ENCODE measurements at places on chromosomes 13 and 19. TPM values are rescaled to one million over a fixed set of nuclear protein-coding genes. Genes with fewer than 3 reads are reported as not detected.

DNA sequence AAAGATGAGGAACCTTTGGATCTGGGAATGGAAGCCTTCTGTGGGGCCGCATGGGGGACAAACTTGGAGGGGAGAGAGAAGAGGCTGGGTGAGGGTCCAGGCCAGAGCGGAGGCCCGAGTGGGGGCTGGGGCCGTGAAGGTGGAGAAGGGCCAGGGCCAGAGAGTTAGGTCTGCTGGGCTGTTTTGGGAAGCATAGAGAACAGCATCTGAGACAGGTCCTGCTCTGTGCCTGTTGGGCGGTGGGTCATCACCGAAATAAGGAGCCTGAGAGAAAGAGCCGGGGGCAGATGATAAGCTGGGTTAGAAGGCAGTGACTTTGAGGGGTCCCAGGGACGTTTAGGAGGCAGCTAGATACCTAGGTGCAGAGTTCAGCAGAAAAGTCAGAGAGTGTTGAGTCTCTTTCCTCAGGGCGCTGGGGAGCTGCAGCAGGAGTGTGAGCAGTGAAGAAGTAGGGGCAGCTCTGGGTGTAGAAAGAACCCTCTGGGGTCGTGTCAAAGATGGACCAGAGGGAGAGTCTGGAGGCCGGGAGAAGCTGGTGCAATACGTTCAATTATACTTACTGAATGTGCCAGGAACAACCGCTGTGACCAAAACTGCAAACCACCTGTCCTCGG is 2.7 kb downstream of the SPACA6 start:
- no peak for DNase-seq
- no peak overlapping the region for H3K27ac ChIP-seq
- H3K36me3 ChIP-seq: no peaks in the 10 kb centered on the region

DNA sequence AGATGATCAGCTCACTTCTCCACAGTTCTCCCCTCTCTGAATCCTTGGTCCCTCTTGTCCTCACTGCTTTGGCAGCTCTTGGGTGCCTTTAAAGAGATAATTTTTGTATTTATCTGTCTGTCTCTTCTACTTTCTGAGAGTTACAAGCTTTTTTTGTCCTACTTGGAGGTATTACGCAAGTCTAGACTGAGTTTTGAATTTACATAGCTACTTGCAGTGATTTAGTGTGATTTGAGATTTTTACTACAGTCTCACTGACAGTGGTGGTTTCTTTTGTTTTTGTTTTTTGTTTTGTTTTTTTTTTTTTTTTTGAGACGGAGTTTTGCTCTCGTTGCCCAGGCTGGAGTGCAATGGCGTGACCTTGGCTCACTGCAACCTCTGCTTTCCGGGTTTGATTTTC is 22.1 kb downstream of the URI1 start:
- no peak overlapping the region for H3K4me3 ChIP-seq
- DNase-seq: no peak
- H3K27ac ChIP-seq: no peak overlapping the region
- peaks cover 4% of the 10 kb centered on the region for H3K4me1 ChIP-seq
- H3K27me3 ChIP-seq: no peaks in the 10 kb centered on the region

DNA sequence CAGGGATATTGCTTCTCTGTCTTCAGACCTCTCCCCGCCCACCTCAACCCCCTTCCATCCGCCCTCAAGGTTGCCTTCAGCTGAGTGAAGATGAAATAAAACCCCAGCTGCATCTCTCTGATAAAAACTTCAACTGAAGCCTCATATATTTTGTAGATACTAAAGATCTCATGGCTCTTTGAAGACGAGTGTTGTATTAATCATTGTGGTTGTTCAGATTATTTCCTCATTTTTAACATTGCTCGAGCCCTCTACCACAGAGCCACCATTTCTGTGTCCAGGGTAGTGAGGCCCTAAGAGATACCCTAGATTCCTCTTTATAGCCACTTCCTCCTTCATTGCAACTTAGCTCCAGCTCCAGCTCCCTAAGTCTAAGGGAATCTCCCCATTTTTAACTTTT is 312.8 kb upstream of the ZNF507 start:
- DNase-seq: no peak
- H3K27me3 ChIP-seq: no peaks in the 10 kb centered on the region
- H3K4me3 ChIP-seq: no peak overlapping the region
- H3K4me1 ChIP-seq: no peaks in the 10 kb centered on the region

DNA sequence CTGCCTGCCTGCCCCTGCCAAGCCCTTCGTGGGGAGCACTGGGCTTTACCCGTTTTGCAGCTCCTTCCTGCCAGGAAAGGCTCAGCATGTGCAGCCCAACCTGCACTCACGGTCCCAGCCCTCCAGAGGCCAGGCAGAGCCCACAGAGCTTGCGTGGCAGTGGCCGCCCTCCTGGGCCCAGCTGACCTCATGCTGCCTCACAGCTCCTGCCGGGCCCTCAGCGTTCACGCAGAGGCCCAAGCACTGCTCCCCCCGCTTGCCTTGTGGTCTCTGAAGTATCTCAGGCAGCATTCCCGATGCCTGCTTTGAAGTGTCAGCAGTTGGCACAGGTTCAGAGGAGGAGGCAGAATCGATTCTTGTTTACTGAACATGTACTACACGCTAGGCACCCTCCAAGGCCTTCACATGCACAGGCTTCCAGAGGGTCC is 32.5 kb downstream of the CAPN12 start:
- H3K4me1 ChIP-seq: peaks cover 8% of the 10 kb centered on the region
- H3K27ac ChIP-seq: no peak overlapping the region
- no peak overlapping the region for H3K4me3 ChIP-seq
- H3K36me3 ChIP-seq: peaks cover 93% of the 10 kb centered on the region
- DNase-seq: no peak

GRCh38 chr19:30662211-30662861 is 290.2 kb downstream of the ZNF536 start:
- H3K4me1 ChIP-seq: no peaks in the 10 kb centered on the region
- H3K27me3 ChIP-seq: no peaks in the 10 kb centered on the region
- no peak for DNase-seq
- no peak overlapping the region for H3K4me3 ChIP-seq
- no peak overlapping the region for H3K27ac ChIP-seq

- peaks cover 48% of the 10 kb centered on the region for H3K36me3 ChIP-seq
- no peaks in the 10 kb centered on the region for H3K4me1 ChIP-seq
- no peak overlapping the region for H3K27ac ChIP-seq
- H3K4me3 ChIP-seq: no peak overlapping the region
- H3K27me3 ChIP-seq: no peaks in the 10 kb centered on the region
- DNase-seq: no peak
Observed at GRCh38 chr13:40756042-40756441, 14.9 kb downstream of the MRPS31 start.

- no peaks in the 10 kb centered on the region for H3K27me3 ChIP-seq
- H3K36me3 ChIP-seq: no peaks in the 10 kb centered on the region
- no peak overlapping the region for H3K27ac ChIP-seq
- no peak overlapping the region for H3K4me3 ChIP-seq
- no peaks in the 10 kb centered on the region for H3K4me1 ChIP-seq
Observed at GRCh38 chr13:34431827-34432581, 510.1 kb upstream of the NBEA start.

- peak within 1 kb of the TSS; percentile 72 for H3K4me3 ChIP-seq
- H3K27me3 ChIP-seq: no peaks in the 10 kb centered on the region
- DNase-seq: no peak
- peak within 1 kb of the TSS; percentile 97 for H3K27ac ChIP-seq
- peaks cover 11% of the 10 kb centered on the region for H3K36me3 ChIP-seq
Observed at GRCh38 chr19:48636859-48637448, at the start of gene DBP. DBP (minus strand) TSS chr19:48637379; CDS start chr19:48636994, 385 bp downstream.

GRCh38 chr13:108460746-108461145 is 168.7 kb upstream of the MYO16 start:
- H3K4me1 ChIP-seq: no peaks in the 10 kb centered on the region
- no peaks in the 10 kb centered on the region for H3K36me3 ChIP-seq
- no peaks in the 10 kb centered on the region for H3K27me3 ChIP-seq
- H3K4me3 ChIP-seq: no peak overlapping the region
- no peak overlapping the region for H3K27ac ChIP-seq

DNA sequence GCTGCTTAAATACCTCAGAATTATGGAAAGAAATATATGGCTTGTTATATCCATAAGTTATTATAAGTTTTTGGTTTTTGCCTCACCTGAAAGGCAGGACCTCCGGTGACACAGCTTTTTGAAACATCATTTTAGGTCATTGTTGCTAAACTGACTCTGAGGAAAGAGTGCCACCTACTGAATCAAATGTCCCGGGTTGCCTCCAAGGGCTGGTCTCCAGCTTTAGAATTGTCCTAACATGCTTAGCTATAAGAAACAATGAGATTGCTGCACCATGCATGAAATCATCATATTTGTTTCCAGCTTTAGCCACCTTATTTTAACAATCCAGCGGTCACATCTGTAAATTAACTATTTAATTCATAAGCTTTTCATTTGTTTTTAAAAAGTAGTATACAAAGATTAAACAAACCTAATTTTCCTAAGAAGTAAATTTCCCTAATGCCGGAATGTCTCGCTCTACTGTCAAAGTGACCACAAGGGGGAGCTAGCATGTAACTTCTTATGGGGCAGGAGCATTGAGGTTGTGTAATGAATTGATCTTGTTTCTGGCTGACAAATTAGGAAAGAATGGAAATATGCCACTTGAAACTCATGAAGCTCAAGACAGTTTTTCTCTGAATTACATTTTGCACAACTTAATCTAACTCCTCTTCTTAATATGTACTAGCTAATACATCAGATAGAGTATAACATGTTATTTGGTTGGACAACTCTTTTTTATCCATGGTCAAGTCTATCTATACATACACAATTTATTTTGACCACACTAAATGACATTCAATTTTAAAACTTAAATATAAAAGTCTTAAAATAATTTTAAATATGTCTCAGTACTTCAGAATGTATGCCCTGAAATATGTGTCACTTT is 6.7 kb upstream of the PCDH17 start:
- peaks cover 6% of the 10 kb centered on the region for H3K4me1 ChIP-seq
- peaks cover 4% of the 10 kb centered on the region for H3K27me3 ChIP-seq
- H3K4me3 ChIP-seq: no peak overlapping the region

- no peak for DNase-seq
- no peaks in the 10 kb centered on the region for H3K27me3 ChIP-seq
- H3K4me3 ChIP-seq: no peak overlapping the region
- peaks cover 53% of the 10 kb centered on the region for H3K4me1 ChIP-seq
- no peak overlapping the region for H3K27ac ChIP-seq
Observed at GRCh38 chr19:8482696-8483095, 19.7 kb downstream of the PRAM1 start.

DNA sequence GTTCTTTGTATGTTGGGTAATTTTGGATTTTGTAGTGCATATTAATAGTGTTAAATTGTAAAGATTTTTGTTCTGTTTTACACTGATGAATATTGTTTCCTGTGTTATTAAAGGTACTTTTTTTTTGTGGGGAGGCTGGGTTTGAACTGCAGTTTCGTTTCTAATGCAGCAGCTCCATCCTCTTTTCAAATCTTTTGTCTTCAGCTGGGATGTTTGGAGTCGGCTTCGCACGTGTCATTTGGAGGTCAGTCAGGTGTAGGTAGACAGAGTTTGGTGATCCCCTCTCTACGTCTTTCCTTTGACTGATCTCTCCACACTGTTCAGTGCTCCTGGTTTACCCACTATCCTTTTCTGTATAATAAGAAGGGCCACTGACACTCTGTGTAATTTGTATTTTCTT is 30.3 kb downstream of the TDRD3 start:
- peak; percentile 40 for DNase-seq
- no peak overlapping the region for H3K27ac ChIP-seq
- H3K4me3 ChIP-seq: no peak overlapping the region
- H3K36me3 ChIP-seq: no peaks in the 10 kb centered on the region

DNA sequence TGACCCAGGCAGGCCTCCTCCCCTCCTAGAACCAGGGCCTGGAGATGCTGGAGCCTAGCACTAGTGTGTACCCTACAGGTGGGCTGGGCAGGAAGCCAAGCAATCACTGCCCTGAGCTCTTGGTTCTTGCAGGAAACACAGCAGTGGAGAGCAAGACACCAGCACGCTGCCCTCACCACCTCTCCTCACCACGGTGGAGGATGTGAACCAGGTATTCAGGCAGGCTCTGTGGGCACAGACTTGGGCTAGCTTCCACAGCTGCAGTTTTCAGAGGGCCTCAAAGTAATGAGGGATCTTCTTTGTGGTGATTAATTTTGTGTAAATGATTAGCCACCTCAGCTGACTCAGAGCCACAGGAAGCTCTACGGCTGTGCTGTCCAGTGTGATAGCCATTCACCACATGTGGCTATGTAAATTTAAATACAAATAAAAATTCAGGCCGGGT is 13.6 kb upstream of the GPI start:
- H3K36me3 ChIP-seq: peaks cover 21% of the 10 kb centered on the region
- H3K27me3 ChIP-seq: no peaks in the 10 kb centered on the region
- peaks cover 43% of the 10 kb centered on the region for H3K4me1 ChIP-seq
- no peak overlapping the region for H3K4me3 ChIP-seq

GRCh38 chr13:99122171-99122570 is 78.5 kb upstream of the UBAC2 start:
- H3K27me3 ChIP-seq: peaks cover 5% of the 10 kb centered on the region
- H3K36me3 ChIP-seq: no peaks in the 10 kb centered on the region
- DNase-seq: no peak
- H3K4me1 ChIP-seq: peaks cover 6% of the 10 kb centered on the region

DNA sequence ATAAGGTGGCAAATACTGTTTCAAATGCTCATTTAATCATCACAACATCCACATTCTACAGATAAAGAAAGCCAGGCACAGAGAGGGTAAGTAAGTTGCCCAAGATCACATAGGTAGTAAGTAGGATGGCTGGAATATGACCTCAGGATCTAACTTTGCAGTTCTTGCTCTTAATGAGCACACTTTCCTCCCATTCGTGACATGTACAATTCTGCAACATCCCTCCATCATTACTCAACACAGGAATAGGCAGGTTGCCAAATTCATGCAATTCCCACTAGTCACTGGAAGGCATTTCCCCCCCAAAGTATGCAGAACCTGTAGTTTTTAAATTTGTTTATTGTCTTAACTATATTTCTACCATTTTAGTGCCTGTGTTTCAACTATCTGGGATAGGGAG is 109.2 kb downstream of the OLFM4 start:
- no peaks in the 10 kb centered on the region for H3K4me1 ChIP-seq
- no peak overlapping the region for H3K27ac ChIP-seq
- no peaks in the 10 kb centered on the region for H3K27me3 ChIP-seq
- DNase-seq: no peak
- H3K36me3 ChIP-seq: no peaks in the 10 kb centered on the region

DNA sequence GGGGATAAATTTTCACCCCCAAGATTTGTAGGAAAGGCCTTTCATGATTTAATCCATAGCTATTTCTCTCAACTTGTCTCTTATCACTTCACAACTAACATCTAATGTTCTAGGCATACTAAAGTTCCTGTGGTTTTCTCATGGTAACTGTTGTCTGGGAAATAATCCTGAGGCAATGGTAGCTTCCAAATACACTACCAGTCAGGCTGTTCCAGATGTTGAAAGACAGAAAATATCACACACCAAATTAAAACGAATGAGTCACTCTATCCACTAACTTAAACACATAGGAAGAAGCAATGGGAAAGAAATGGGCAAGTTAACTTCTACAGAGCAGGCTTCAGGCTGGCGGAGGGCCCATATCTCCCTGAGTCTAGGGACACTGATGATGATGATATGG is 77.7 kb upstream of the MYO16 start:
- no peaks in the 10 kb centered on the region for H3K4me1 ChIP-seq
- no peak overlapping the region for H3K4me3 ChIP-seq
- DNase-seq: no peak

The ZNF723 gene
- not detected for total RNA-seq

The CYP2F1 gene
- total RNA-seq: 4.7 TPM

The SCAMP4 gene
- 53.7 TPM for total RNA-seq

The ZNF99 gene
- 0.18 TPM for total RNA-seq

The ZNF497 gene
- 0.61 TPM for total RNA-seq

The ADAMTS10 gene
- 203 TPM for total RNA-seq

The CCDC70 gene
- not detected for total RNA-seq

The WDR88 gene
- not detected for total RNA-seq

All from natural killer cell (primary cell).